Amniotic epithelial cell (primary cell): ENCODE measurements at places on chromosomes 1 and 21.

- peak; percentile 35 for DNase-seq
Observed at GRCh38 chr1:168422203-168422847, 121.5 kb downstream of the XCL2 start.

DNA sequence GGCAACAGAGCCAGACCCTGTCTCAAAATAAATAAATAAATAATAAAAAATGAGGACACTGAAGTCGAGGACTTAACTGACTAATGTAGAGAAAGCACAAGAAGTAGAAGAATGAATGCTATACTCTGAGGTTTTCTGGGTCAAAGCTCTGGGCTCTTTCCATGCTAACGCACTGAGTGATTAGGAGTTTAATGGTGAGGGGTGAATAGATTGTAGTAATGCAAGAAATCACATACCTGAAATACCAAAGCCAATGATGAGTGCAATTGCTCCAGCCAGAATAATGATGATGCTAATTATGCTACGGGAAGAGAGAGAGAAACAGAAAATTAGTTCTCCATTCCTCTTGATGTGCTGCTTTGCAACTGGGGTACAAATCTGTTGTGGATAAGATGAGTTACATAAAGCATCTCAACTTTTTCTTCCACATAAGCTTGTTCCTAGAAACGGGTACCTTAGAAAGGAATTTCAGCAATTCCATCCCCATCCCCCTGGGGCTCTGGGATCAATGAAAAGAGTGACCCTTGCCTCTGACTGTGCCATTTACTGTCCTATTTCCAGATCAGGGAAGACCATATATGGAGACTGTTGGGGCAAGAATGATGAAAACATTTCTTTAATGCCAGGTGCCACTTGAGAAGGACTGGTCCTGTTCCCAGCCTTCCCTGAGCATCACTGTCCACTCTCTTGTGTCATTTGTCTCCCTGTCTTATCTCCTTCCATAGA, 40.7 kb downstream of the VTCN1 start:
- DNase-seq: no peak

DNA sequence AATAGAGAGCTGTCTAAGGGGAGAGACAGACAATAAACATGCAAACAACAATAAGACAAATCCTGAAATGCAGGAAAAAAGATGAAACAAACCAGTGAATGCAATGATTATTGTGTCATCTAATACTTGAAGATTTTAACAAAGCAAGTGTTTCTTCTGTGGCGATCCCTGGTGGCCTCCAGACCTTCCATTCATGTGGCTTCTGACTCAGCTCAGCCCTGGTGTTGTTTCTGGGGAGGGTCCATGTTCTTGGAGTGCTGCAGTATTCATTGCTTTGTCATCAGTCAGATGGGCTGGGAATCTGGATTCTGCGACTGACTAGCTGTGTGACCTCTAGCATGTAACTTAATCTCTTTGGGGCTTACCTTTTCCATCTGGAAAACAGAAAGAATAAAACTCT, 1.5 kb upstream of the C2CD4D start:
- DNase-seq: peak; percentile 33

- DNase-seq: no peak
Observed at GRCh38 chr1:11481019-11481418, 2.1 kb downstream of the DISP3 start.

DNA sequence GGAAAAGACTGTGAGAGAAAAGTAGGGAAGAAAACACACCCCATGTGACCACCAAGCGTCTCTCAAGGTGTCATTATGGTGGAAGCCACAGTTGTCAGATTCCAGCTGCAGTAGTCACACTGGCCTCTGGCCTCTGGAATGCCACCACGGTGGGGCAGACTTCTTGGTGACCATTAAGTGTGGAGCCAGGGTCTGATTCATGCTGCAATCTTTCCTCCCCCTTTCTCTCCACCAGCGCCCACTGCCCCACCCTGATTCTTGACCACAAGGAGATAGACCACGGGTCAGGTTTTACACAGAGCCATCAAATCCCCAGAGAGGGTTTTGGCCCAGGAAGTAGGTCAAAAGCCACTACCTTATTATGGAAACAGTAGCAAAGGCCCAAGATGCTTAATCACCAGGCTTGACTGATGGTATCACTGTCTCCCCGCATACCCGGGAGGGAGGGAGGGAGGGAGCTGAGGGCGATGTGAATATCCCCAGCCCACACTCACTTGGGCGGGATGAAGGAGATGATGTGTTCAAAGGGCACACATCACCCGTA, 52.7 kb upstream of the GRHL3 start:
- peak; percentile 88 for DNase-seq

DNA sequence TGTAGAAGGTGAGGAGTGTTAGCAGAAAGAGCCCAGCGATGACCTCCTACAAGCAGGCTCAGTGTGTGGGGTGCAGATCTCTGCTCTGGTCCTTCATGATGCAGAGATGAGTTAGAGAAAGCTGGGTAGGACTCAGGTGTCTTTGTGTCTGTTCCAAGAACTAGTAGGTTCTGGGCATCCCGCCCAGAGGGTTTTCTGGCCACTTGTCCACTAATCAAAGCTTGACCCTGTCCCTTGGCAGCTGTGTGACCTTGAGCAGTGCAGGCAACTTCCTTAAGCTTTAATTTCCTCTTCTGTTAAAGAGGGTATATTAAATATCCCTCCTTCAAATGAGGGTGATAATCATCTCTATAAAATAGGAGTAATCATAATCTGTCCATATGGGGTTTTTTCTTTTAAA, 54.7 kb upstream of the WNT4 start:
- DNase-seq: no peak

DNA sequence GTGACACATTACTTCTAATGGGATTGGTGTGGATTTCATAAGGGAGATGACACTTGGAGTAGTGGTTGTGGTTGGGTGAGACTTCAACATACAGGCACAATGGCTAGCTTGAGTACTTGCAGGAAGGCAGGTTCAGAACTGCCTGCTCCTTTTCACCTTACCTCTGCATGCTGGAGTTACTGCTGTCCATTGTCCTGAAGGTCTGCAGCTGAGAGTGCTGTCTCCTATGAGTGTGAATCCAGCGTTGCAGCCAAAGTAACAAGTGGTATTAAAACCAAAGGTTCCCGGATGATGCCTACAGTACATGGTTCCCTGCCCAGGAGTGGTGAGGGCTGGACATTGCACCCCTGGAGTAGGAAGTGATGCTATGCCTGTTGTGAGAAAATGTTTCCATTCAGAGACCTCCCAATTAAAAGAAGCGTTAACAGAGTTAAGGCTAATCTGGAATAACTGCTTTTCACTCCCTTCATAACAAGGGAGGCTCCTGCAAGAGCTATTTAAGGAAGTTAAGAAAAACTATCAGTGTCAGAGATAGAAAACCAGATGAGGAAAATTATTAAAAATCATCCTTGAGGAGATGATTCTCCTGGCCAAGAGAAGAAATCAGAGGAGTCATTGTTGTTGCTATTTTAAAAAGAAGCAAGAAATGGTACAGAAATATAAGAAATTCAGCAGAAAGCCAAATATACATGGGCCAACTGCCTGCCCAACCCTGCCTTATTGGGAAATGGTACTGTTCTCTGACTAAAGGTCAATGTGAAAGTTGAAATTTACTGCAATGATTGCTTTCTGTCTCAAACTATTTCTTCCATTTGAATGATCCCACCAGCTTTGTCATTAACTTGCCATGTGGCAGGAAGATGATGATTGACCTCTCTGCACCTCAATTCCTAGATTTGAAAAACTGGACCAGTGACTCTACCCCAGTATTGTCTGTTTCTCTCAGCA, 9.8 kb upstream of the F5 start:
- peak; percentile 55 for DNase-seq

DNA sequence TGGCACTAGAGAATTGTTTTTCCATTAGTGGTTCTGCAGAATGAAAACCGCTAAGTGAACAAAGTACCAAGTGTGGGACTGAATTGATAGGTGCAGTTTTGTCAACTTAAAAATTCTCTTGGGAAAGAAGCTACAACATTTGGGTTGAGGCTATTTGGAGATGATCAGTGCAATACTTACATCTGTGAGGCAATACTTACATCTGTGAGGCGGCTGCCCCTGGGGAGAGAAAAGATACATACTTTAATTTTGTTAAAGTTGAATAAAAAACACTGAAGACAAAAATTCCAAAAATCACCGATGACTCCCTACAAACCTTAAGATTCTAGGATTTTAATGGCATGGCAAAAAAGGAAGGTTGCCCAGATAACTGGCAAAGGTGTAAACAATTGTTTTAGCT, 1.7 kb downstream of the CFAP410 start:
- DNase-seq: no peak

DNA sequence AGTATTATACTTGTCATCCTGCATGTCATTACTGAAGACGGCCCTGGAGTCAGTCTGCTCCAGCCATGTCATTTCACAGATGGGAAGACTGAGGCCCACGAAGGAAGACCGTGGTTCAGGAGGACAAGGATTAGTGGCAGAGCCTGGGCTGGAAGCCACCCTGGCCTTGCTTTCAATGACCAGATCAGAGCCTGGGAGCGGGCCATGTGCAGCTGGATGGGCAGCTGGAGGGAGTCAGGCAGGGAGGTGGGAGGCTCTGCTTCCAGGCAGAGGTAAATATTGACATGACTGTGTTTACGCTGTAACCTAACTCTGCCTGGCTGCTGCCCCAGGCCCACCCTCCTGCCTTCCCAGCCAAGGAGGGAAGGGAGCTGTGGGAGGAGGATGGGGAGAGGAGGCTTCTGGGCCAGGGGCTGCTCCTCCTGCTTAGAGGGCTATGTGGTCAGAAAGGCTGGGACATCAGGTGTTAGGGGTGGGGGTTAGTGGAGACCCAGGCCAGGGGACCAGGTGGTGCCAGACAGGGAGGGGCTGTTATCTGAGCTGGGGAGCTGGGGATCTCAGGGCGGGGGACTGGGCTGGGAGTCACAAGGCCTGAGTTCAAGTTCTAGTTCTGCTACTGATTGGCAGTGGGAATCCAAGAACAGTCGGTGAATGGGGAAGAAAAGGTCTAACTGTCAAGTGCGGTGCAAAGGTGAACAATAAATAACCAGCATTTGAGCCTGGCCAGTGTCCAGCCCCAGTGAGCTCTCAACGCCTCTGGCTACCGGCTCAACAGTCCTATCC, 48.5 kb upstream of the ECE1 start:
- DNase-seq: peak; percentile 53

DNA sequence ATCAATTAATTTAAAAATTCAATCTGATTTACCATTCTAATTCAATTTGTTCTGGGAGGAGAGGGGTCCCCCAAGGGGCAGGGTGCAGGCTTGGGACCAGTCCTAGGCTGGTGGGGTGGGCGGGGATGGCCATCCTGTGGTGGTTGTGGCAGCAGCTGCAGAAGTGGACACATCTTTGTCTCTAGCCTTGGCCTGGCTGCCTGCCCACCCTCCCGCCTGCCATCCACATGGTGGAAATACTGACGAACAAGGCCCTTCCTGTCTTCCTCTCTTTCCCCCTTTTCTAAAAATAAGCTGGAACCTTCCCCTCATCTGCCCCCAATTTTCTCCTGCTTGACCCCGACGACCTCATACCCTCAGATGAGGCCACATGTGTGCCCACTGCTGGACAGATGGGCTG, 130.9 kb downstream of the FOXD2 start:
- no peak for DNase-seq

DNA sequence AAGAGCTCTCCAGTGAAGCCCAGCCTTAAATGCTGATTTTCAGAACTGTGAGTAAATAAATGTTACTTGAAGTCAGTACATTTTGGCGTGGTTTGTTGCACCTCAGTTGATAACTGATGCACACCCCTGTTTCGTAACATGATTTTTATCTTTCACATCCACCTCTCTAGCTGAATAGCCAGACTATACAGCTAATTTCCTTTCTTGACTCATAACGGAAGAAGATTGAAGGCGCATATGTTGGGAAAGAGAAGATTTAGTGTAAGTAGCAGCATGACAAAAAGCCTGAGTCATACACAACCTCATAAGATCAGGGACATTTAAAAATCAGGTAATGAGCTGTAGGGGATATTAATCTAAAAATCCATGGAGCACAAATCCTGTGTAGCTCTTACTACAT, 716.2 kb upstream of the ZP4 start:
- DNase-seq: peak; percentile 90

DNA sequence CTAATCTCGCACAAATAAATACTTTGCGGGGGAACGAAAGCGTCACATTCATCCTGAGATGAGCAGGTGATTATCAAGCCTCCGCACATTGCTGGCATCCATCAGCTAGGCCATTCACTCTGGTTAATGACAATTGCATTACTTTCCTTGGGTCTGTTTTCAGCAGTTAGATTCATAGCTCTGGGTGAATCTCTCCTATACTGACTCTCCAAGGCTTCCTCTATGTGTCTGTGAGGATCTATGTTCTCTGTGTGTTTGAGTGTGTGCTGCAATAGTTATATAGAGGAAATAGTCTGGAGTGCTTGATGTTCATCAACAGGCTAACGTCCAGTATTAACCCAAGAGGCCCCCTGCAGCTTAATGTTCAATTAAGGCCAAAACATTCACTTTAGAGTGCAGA, 133.0 kb upstream of the CTTNBP2NL start:
- DNase-seq: no peak

DNA sequence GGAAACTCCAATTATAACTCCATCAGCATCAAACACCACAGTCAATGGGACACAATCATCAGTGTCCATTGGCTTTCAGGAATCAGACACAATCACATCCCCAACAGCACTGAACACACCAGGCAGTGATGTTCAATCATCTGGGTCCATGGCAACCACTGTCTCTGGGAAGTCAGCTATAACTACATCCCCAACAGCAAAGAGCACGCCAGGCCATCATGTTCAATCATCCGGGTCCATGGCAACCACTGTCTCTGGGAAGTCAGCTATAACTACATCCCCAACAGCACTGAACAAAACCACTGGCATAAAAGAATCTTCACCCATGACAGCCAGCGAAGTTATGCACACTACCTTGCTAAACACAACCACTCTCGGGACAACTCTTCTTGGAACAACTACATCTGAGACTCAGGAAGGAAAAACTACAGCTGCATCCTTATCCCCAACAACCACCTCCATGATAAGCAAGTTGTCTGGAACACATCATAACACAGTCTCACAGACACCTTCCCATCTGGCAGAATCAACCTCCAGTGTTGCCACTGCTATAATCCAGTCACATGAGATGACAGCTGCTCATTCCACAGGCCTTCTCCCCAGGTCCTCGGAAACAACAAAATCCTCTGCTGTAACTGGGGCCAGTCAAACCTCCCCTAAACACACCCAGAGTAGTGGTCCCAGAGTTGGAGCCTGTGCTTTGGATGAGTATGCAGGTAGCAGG, 19.9 kb downstream of the CATSPER4 start:
- no peak for DNase-seq

DNA sequence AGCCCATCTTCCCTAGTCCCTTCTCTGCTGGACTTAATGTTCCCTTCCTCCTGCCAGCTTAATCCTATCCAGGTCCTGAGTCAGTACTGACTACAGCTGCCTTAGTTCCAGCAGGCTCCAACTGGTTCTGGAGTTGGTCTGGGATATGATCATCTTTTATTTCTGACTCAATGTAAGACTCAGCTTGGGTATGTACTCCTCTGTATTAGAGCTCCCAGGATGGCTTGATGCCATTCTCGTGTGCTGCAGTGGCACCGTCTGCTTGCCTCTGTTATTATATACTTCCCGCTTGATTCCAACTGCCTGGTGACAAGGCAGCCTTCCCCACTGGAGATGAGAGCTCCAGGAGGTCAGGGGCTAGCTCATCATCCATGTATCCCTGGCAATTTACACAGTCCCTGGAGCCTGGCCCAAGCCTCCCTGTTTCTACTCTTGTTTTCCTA, 164.4 kb upstream of the DPT start:
- peak; percentile 5 for DNase-seq

GRCh38 chr21:33368124-33368523, 35.1 kb upstream of the IFNGR2 start:
- no peak for DNase-seq
